ENCODE measurements at places on chromosomes 3 and 15.

GRCh38 chr15:48802867-48803266 lies 8.0 kb downstream of the CEP152 start:
- no peak for DNase-seq

DNA sequence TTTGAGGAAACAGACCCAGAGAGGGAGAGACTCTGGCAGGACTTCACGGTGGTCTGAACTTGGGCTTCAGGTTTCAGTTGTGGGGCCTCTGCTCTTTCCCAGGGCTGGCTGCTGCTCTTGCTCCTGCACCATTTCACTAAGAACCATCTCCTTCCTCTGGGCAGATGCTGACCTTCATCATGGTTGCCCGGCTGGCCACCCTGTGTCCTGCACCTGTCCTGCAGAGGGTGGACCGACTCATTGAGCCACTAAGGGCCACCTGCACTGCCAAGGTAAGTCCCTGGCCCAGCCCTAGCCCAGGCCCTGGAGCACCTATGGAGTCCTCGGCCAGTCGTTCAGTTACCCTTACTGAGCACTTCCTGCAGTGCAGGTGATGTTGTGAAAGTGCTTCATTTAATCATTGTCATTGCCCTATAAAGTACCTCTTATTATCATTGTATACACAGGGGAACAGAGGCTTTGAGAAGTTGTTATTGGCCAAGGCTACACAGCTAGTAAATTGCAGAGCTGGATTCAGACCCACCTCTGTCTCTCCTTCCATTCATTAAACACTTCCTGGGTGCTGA lies 10.0 kb downstream of the RPL32 start:
- DNase-seq = no peak

DNA sequence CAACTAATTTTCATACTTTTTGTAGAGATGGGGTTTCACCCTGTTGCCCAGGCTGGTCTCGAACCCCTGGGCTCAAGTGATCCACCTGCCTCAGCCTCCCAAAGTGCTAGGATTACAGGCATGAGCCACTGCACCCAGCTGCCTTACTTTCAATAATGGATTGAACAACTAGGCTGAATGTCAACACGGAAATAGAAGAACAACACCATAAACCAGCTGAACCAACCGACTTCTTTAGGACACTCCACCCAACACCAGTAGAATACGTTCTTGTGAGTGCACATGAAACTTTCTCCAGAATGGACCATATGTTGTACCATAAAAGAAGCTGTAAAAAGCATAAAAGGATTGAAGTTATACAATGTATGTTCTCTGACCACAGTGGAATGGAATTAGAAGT lies 42.9 kb downstream of the GXYLT2 start:
- DNase-seq = no peak

GRCh38 chr3:141012571-141012970 lies 38.6 kb upstream of the SPSB4 start:
- DNase-seq = no peak

DNA sequence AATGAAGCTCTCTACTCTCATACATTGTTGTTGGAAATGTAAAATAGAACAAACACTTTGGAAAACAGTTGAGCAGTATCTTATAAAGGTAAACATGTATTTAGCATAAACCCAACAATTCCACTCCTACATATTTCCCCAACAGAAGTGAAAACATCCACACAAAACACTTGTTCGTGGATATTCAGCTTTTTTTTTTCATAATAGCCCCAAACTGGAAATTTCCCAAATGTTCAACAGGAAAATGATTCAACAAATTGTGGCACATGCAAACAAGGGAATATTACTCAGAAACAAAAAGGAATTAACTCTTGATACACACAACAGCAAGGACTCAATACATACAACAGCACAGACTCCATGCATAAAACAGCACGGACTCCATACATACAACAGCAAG lies 28.5 kb downstream of the RFTN1 start:
- DNase-seq = no peak

DNA sequence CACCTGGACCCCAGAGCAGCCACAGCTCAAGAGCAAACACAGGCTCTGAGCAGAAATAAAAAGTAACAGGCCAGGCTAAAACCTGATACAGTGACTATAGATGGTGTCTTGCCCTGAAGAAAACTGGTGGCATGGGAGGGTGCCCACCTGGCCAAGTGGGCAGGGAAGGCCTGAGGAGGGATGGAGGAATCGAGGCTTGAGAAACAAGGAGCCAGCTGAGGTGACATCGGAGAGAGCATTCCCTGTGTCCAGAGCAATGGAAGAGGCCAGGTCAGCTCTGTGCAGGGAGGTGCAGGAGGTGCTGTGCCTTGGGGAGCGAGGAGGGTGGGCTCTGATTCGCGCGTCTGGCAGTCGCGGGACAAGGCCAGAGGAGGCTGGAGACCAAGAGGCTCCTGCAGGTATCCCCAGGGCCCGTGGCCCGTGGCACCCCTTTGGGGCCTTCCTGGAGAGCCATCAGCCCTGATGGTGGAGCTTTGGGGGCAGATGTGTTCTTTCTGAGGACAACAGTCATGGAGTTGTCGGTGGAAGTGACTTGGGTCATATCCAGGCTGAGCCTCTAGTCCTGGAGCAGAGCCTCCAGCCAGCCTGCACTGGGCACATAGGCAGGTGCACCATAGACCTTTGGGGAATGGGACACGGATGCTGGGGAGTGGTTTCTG lies 56.1 kb downstream of the PLXNA1 start:
- no peak for DNase-seq

DNA sequence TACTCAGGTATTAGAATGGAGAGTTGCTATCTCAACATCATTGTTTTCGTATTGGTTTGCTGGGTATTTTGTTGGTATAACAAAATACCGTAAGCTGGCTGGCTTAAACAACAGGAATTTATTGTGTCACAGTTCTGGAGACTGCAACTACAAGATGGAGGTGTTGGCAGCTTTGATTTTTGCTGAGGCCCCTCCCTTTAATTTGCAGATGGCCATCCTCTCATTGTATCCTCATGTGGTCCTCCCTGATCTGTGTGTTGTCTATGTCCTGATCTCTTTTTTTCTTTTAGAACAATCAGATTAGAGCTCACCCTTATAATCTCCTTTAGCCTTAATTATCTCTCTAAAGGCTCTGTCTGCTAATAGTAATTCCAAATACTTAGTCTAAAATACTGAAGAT lies 299.8 kb upstream of the GOLIM4 start:
- DNase-seq = no peak

GRCh38 chr15:89168316-89168833 lies 53.0 kb downstream of the RLBP1 start:
- no peak for DNase-seq

GRCh38 chr3:15347737-15348110 lies 15.3 kb upstream of the SH3BP5 start:
- DNase-seq = no peak

DNA sequence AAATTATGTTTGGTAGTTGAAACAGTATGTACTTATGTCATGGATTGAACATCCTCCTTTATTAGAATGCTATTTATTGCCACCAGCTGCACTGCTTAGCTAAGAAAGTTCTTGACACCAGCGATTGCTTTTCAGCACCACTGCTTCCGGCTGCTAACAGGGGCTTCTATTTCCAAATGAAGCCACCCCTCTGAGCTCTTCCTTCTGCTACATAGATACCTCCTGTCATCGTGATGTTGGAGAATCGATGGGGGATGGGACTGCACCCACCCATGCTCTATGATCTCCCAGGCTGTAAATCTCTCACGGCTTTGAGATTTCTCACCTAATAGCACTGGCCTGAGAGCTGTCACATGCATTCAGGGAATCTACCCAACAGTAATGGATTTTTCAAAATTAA lies 259.2 kb downstream of the MEIS2 start:
- no peak for DNase-seq

DNA sequence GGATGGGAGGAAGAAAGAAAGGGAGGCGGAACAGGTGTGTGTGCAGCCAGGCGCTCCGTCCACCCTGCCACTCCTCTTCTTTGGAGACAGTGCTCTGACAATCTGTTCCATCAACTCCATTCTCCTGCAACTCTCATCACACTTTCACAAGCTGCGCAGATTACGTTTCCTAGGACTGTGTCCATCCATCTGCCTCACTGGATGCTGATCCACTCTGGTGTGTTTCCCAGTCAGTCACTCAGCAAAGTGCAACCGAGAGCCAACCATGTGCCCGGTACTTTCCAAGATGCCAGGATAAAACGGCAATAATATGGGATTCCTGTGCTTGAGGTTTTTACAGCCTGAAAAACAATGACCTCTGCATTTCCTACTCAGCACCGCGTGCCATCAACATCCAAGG lies 59.6 kb downstream of the SLC12A8 start:
- no peak for DNase-seq

DNA sequence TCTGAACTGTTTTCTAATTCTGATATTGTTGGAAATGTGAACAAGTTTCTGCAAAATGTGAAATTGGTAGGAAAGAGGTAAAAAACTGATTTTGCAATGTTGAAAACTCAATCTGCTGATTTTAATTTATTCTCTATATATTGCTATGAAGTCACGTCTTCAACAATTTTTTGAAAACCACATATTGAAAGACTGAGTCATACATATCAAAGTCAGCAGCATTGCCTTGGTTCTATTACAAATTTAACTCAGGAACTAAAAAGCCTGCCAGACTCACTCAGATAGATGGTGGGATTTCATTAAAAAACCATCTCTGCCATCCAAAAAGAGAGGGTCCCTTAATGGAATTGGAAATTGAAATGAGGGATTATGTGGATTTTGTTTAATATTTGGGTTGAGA lies 351.4 kb downstream of the CNTN3 start:
- no peak for DNase-seq

GRCh38 chr15:87660251-87661129 lies 596.0 kb downstream of the NTRK3 start:
- no peak for DNase-seq

- no peak for DNase-seq
These were observed 597.9 kb downstream of the IGSF11 start for GRCh38 chr3:118436697-118437262.

DNA sequence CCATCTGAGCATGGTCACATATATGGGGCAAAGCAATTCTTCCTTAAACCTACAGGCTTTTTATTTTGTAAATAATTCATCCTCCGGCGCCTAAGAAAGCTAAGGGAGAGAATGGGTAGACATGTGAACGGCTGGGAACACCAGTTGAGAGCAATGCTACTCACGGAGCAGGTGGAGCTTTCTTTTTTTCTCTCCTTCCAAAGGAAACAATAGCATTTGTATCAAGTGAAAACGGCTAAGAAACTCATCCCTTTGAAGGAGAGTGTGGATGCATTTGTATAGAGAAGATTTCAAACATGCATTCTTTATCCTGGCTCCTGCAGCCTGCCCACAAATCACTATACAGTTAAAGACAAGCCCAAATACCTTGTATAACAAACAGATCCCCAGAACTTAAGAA lies 637.8 kb downstream of the MAGI1 start:
- no peak for DNase-seq

GRCh38 chr3:42187936-42188335 lies 78.0 kb downstream of the CCK start:
- no peak for DNase-seq

DNA sequence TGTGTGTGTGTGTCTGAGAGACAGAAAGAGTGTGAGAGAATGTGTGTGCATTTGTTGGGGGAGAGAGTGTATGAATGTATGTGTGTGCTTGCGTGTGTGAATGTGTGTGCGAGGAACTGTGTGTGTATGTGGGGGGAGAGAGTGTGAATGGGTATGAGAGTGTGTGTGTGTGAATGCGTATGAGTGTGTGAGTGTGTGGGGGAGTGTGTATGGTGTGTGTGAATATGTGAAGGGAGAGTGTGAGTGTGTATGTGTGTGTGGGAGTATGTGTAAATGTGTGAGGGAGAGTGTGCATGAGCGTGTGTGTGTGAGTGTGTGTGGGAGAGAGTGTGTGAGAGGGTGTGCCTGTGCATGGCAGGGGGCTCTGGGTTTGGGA lies 79.8 kb upstream of the ABHD17C start:
- no peak for DNase-seq

GRCh38 chr15:63048776-63049665 lies 6.5 kb downstream of the TPM1 start:
- DNase-seq = no peak

DNA sequence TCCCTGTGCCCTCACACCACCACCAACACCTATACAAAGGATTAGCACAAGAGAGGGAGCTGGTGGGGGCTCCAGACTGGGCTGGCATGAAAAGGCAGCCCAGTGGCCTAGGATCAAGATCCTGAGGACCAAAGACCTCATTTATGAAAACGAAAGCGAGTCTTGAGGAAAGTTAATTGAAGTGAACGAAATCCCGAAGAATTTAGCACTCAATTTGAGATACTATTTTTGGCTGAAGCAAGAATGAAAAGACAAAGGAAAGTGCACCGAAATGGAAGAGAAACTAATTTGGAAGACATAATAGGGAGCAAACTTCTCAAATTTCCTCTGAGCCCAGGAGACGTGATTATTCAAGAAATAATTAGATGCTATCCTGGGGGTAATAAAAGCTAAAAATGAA lies 68.7 kb upstream of the SLC6A11 start:
- no peak for DNase-seq

GRCh38 chr3:76661527-76662250 lies 378.2 kb upstream of the ROBO2 start:
- no peak for DNase-seq

GRCh38 chr3:196726788-196727675 lies 12.6 kb upstream of the PAK2 start:
- no peak for DNase-seq

DNA sequence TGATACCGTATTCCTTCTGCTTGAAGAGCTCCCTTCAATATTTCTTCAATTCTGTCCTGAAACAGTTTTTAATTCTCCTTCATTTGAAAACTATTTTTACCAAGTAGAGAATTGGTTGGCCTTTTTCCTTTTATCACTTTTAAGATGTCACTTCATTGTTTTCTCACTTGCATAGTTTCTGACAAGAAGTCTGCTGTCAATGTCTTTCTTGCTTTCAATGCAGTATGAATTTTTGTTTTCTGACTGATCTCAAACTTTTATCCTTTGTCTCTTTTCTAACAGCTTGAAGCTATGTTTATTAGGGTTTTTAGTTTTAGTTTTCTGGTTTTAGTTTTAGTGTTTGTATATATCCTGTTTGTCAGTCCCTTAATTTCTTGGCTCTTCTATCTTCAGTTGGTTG lies 364.8 kb upstream of the TPRG1 start:
- no peak for DNase-seq

DNA sequence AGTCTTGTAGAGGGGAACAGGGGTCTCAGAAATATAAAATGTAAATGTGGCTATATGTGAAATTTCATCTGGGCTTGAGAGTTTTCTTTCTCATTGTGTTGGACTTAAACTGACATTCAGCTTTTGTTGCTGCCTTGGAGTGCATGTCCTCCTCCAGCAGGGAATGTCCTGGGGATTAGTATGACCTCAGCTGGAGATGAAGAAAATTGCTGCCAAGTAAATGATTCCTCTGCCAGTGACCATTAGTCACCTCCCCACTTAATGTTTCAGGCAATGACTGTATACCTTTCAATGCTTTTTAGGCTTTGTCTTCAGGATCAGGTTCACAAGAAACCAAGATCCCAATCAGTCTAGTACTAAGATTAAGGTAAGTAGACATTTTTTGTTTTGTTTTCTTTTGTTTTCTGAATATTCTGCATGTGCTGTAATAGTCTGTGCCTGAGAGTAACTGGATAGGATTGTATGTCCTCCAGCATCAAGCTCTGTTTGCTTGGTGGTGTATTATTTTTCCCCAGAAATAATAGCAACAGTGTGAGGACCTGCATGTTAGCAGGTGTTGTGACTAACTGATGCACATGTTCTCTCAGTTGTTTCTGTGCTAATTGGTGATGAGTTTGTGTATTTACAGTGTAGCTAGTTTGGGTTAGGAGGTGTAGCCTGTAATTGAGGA lies 18.1 kb upstream of the SLC22A13 start:
- DNase-seq = no peak

GRCh38 chr15:96181873-96182301 lies 148.6 kb upstream of the NR2F2 start:
- DNase-seq = no peak
